ENCODE measurements at places on chromosomes 2 and 18.

DNA sequence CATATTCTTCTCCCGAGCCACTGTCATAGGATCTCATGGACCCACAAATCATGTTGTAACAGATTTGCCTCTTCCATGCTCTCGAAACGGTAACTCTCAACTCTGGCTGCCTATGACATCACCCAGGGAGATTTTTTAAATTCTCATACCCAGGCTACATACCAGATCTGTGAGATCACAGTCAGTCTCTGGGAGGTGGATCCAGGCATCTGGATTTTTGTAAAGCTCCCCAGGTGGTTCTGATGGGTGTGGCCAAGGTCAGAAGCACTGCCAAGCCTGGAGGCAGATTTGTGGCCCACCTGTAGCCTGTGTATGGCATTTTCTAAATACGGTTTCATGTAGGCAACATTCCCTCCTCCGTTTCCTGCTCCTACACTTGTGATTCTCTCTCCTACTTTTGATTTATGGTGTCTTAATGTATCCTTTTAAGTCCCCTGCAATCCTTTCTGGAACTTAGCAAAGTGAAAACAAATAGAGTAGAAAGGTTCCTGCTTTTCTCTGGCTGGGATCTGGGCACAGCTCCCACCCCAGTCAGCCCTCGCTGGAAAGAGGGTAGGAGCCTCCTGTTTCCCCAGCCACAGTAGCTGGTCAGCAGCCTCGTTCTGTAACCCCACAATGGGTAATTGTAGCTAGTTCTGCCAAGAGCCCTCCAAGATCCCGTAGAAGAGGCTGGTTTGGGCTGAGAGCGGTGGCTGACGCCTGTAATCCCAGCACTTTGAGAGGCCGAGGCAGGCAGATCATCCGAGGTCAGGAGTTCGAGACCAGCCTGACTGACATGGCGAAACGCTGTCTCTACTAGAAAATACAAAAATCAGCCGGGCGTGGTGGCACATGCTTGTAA lies 96.2 kb downstream of the KLHL29 start:
- DNase-seq: no peak

DNA sequence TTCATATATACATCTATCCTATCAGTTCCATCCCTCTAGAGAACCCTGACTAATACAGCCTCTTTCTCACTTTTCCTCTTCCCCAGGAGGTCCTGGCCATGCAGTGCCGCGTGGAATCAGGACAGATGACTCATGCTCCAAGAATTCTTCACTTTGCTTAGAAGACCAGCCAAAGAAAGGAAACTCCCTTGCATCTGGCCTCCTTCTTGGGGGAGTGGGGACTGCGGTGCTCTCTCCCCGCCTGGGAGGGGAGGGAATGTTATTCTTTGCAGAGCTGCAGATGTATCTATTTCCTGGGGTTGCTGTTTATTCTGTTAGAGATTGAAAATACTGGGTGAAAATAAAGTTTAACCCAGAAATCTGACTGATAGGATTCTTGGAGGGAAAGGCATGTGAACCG lies 111.5 kb upstream of the SH3BP4 start:
- no peak for DNase-seq

DNA sequence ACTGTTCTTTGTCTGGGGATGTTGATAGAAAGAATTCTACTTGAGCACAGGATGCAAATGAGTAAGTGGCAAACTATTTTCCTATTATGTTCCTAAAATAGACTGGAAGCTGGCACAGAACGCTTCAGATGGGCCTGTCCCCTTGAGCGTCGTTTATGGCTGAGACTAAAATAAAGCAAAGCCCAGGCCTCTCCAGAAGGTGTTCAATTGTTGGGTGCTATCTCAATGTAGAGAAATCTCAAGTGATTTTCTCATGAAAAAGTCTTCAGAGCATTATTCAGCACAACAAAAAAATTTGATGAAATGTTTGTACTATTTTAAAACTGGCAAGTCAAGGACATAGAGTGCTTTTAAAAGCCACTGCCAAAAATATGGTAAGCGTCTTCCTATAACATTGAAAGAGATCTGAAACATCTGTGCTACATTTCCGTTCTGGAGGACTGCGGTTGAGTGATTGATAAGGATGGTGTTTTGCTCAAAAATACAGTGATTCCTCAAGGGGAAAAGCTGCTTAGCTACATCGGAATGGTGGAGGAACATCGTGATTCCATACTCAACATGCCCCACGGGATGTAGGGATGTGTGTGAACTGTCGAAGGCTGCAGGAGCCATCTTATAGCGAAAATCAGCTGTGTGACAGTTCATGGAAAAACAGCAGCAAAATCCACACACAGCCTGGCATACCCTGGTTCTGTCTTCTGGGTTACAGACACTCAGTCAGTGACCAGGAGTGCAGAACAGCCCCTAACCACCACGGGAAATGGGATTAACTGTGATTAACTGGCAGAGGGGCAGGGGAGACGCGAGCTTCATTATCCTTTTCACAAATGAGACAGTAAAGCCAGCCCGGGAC lies 10.4 kb upstream of the LRRFIP1 start:
- no peak for DNase-seq

DNA sequence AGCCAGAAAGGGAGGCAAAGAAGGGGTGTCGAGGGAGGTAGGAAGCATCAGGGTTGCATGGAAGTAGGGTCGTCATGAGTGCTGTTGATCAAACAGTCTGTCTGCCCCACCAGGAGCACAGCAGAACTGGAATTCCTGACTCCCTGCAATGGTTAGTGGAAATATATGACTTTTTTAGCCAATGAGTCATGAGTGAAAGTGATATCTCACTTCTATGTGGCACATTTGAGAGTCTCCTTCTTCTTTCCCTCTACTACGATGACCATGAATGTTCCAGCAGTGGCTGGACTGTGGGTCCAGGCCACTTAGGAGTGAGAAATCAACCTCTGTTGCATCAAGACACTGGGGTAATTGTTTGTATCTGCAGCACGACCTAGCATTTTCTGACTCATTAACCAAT lies 199.5 kb downstream of the TTC32 start:
- no peak for DNase-seq

DNA sequence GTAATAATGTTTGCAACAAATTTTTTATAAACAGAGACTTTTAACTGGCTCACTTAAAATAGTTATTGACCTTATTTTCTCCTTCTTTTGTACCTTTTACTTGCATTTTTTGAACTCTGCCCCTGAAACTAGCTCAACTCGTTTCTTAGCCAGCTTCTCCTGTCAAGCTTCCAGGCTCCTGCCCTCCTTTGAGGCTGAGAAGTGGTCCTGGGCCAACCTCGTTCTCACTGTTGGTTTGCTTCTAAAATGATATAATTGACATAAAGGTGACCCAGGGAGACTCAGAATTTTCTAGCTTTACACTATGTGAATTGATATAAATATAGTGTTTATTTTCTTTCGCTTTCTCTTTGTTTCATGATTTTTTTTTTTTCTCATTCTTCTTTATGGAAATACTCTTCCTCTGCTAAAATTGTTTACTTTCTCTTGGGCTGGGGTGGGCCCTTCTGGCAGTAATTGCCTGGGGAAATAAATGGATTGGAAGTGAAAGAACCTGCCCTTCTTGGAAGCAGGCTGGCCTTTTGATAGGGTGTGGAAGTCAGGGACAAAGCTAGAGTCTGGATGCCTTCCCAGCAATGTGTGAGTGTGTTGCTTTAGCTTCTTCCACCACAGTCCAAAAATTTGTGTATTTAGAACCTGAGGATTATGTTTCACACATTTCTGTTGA lies 30.7 kb downstream of the GPD2 start:
- DNase-seq: no peak

- DNase-seq: no peak
These were observed 59.9 kb downstream of the INO80C start for GRCh38 chr18:35437836-35438235.

GRCh38 chr2:121197369-121198091 lies 87.5 kb downstream of the TFCP2L1 start:
- no peak for DNase-seq

GRCh38 chr2:29296585-29296984 lies 181.4 kb downstream of the CLIP4 start:
- DNase-seq: no peak

DNA sequence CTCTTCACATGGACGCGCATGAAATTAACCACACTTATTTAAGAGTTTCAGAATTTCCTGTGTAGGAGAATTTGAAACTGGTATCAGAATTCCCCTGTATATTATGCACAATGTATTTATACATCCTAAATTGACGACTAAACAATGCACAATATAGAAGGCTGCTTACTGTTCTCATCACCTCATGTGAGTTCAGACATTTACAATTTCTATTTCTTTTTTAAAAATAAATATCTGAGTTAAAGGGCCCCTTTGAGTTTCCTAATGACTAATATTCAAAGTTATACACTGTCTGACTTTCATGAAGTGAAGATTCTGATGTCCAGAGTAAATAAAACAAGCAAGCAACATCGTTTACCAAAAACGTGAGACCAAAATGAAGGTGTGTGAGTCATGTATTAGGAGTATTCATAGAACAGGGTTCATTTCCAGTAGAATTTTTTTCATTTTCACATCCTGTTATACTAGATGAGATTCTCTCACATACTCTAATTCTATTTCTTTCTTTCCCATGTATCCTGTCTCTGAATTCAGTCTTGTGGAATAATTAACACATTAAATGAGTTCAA lies 406.2 kb downstream of the NUP35 start:
- DNase-seq: no peak

GRCh38 chr2:120477831-120478481 lies 132.0 kb downstream of the INHBB start:
- no peak for DNase-seq

DNA sequence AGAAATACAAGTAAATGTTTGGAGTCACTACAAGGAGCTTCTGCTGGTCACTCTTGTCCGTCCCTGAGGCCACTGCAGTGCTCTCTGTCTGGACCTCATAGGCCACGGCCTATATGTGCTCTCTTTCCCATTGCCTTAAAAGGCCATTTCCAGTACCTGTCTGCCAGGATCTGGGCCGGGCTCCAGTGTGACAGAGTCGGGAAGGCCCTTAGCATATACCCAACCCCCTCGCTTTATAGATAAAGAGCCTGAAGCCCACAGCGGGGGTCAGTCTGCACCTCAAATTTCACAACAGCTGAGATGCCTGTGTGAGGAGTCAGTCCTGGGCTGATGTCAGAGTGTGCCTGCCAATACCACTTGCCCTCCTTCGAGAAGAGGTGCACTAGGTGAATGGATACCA lies 39.9 kb downstream of the ADD2 start:
- no peak for DNase-seq

DNA sequence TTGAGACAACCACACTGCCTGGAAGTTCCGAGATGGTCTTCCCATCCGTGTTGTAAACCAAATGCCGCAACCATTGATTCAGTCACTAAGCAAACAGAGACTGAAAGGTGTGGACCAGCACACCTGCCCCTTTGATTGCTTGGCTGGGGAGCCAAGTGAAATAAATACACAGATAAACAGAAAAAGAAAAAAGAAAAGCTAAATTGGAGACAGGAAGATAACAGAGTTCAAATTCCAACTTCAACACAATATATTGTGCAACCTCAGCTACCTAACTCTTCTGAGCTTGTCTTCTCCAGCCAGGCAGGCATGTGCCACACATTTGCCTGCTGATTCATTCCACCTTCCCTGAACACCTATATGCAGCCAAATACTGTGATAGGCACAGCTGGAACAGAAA lies 110.9 kb downstream of the PID1 start:
- DNase-seq: no peak

DNA sequence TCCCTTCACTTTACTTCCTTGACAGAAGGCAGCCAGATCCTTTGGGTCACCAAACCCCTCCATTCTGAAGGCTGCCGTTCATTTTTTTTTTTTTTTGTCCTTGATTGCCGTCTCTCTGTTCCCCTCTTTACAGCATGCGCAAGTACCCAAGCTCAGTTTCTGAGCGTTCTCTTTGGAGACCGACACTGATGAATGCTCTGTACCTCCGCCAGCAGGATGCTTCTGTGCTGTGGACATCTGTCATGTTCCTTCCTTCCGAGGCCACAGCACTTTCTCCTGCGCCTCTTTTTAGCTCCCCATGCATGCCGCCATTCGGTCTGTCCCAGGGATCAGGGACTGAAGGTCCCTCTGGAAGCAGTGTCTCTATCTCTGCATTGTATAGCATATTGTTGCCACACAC lies 278.7 kb upstream of the RAB12 start:
- no peak for DNase-seq

- no peak for DNase-seq
These were observed 8.4 kb upstream of the VAPA start for GRCh38 chr18:9905401-9905922.

GRCh38 chr2:30422444-30423040 lies 24.5 kb upstream of the LCLAT1 start:
- DNase-seq: peak; percentile 93
